H9 (cell line): ENCODE measurements at places on chromosomes 16 and 17. TPM values are rescaled to one million over a fixed set of nuclear protein-coding genes. Genes with fewer than 3 reads are reported as not detected.

- DNase-seq: no peak
Observed at GRCh38 chr17:1847191-1847590, 17.4 kb downstream of the RPA1 start.

KRT23 gene
- total RNA-seq: not detected in 2 replicates

DNA sequence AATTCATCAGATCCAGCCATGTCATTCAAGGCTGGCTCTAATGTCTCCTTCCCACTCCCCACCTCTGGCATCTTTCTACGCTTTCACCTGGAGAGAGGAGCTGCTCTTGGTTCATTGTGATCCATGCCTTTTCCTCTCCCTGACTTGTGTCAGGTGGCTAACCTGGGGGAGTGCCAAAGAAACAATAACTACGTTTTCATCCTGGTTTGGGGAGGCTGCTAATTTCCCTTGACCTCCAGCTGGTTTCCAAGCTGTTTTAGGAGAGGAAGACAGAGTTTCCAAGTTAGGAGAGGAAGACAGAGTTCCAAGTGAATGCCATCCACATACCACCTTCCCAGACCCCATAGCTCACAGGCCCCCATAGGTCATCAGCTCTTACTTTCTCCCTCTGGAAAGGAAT, 40.0 kb upstream of the HLF start:
- no peak for DNase-seq

DNA sequence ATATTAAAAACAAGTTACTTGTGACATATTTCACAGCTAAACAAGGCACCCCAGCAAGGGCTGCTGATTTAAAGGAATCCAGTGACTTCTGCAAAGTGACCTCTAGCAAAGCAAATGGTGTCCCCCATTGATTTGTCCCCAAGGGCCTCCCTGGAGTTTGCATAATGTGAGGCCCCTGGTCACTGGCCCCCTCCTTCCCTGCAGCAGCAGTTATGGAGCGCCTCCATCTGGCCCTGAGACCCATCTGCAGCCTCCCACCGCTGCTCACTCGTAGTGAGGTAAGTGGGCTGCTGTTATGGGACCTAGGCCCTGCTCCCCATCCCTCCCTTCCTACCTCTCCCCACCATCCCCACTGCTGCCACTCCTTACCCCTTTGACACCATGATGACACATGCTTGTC, 19.6 kb upstream of the EEF2K start:
- DNase-seq: peak; percentile 77

DNA sequence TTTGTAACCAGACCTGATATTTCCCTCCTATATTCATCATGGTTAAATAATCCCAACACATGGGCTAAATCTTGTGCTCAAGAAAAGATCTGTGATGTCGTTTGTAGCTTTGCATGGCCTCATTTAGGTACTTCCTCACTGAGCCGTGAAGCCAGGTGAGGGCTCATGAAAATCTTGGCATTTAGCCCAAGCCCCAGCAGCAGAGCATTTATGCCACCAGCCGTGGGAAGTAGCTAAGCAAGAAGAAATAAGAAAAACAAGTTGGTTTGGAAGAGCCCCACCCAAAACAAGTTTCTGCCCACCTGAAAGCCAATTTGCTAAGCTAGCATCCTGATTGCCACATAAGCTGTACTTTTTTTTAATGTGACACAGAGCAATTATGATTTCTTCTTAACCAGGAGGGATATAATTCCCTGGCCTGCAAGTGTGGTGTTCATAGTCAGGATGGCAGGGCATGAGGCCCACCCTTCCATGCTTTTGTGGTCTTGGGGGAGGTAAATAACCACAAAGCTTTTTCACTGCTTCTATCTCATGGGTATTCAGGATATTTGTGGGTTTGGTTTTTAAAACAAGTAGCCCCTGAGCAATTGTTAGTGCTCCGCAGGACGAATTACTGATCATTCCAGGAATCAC, 10.5 kb downstream of the TMIGD1 start:
- no peak for DNase-seq

DNA sequence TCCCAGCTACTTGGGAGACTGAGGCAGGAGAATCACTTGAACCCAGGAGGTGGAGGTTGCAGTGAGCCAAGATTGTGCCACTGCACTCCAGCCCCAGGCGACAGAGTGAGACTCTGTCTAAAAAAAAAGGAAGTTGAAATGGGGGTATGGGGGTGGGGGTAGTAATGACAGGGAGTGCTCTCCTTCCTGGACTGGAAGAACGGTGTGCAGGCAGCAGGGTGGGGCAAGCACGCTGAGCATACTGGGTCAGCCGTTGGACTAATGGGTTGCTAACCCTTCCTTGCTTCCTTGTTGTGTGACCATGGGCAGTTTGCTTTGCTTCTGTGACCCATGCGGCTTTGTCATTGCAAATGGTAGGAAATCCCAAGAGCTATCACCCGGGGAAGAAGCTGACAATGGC, 16.5 kb downstream of the KATNIP start:
- DNase-seq: no peak

TIGD7 gene
- 4.1 and 4.2 TPM in 2 replicates for total RNA-seq

GRCh38 chr17:63962298-63962744, 10.4 kb downstream of the SCN4A start:
- no peak for DNase-seq

DNA sequence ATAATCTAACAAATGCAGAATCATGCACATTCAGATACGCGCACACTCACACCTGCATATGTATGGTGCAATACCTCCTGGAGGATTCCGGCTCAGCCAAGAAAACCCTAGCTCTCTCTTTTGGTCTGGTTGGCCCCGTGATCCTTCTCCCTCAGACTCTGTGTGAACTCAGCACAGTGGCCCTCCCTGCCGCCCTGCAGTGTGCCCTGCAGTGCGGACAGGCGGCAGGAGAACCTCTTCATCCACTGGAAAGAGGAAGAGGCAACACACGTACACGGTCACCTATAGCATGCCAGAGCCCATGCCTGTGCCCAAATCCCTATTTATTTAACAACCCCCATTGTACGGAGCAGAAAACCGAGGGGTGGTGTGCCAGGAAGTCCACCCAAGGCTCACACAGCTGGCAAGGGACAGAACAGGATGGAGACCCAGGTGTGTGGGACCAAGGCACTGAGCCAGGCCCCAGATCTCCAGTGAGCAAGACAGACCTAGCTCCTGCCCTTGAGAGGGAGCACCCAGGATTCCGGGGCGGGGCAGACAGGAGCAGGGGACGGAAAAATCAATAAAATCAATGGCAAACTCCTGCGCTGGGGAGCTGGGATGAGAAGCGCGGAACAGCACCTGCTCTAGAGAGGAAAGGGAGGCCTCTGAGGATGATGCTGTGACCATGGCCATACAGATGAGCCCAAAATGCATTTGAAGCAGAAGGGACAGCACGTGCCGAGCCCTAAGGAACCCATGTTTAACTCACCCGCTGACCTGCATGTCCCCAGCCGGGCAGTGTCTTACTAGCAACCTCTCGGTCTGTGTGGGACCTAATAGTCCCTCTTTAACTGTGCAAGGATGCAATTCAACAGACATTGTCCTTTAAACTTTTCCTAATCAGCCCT, 54.7 kb upstream of the CIBAR2 start:
- DNase-seq: no peak

KRT15 gene
- total RNA-seq: 0.35 and 0.87 TPM in 2 replicates

DNA sequence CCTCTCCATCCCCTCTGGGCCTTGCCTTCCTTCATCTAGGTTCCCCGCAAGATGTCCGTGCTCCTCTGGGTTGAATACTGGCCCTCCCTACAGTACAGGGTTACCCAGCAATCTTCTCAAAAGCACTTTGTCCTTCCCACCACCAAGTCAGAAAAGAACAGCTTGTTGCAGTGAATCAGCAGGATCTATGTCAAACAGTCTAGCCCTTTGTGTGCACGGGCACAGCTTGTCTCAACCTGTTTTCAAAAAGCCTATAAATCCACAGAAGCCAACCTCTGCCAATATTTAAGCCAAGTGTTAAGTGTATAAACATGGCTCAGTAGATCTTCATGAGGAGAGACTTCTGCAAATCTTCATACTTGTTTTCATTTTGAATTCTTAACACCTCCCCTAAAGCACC, 25.2 kb downstream of the C17orf67 start:
- DNase-seq: no peak

GRCh38 chr17:7910281-7910680, 5.8 kb downstream of the RNF227 start:
- DNase-seq: no peak

AKAP10 gene
- 20.2 and 21.5 TPM in 2 replicates for total RNA-seq

CACNG1 gene
- not detected in 2 replicates for total RNA-seq

- no peak for DNase-seq
Observed at GRCh38 chr16:64449506-64449905, 672.4 kb downstream of the CDH11 start.

ITGAD gene
- total RNA-seq: not detected in 2 replicates

DHRS7C gene
- not detected in 2 replicates for total RNA-seq

GRCh38 chr17:75557075-75557851, 30.3 kb upstream of the MYO15B start:
- no peak for DNase-seq

SALL1 gene
- total RNA-seq: 87.6 and 101 TPM in 2 replicates

DNA sequence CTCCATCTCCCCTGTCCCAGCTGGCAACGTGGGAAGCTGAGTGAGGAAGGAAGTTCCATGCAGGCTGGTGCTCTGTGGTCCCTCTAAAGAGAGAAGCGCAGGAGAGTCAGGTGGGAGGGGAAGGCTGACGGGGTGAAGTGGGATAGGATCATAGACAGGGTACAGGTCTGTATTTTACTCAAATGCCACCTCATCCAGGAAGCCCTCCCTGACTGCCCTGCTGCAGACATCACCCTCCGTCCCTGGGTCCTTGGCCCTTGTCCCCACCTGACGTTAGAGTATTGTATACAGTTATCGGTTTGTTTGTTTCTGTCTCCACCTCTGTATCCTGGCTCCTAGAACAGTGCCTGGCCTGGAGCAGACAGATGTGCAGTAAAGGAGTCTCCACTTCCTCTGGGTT, 11.7 kb downstream of the CANT1 start:
- DNase-seq: no peak

- peak; percentile 25 for DNase-seq
Observed at GRCh38 chr17:79630821-79631639, 20.2 kb upstream of the RBFOX3 start.

TTLL6 gene
- 1.1 and 2.4 TPM in 2 replicates for total RNA-seq

- no peak for DNase-seq
Observed at GRCh38 chr17:17822189-17822588, 14.6 kb downstream of the SREBF1 start.

GRCh38 chr16:88015806-88016140, 64.5 kb downstream of the BANP start:
- DNase-seq: no peak

CPNE7 gene
- 22.5 and 23.4 TPM in 2 replicates for total RNA-seq
